ENCODE measurements at places on chromosomes 5 and 9. TPM values are rescaled to one million over a fixed set of nuclear protein-coding genes. Genes with fewer than 3 reads are reported as not detected.

The CENPH gene
- total RNA-seq = 98.6 TPM

The PDE6A gene
- total RNA-seq = not detected

The EQTN gene
- total RNA-seq = not detected

The DEPDC1B gene
- 34.1 TPM for total RNA-seq

The UGT3A1 gene
- not detected for total RNA-seq

The TAF1L gene
- not detected for total RNA-seq

The ARL15 gene
- total RNA-seq = 6.3 TPM

Measured in activated CD8-positive, alpha-beta T cell treated with anti-CD3 and anti-CD28 coated beads for 36 hours (primary cell).